ENCODE measurements at places on chromosomes 5 and 9. TPM values are rescaled to one million over a fixed set of nuclear protein-coding genes. Genes with fewer than 3 reads are reported as not detected.

SPATA31D4 gene
- total RNA-seq, result not detected

CFAP77 gene
- total RNA-seq, result not detected

SPINK4 gene
- not detected for total RNA-seq

PCDHB11 gene
- not detected for total RNA-seq

CEP72 gene
- 33.8 TPM for total RNA-seq

C8G gene
- 1.5 TPM for total RNA-seq

PPP2R2B gene
- total RNA-seq, result 5.3 TPM

PTGES gene
- not detected for total RNA-seq

PCDHB9 gene
- total RNA-seq, result not detected

PDE6A gene
- not detected for total RNA-seq

OMD gene
- total RNA-seq, result not detected

SOHLH1 gene
- not detected for total RNA-seq

FAM153A gene
- 41.7 TPM for total RNA-seq

PCDHGC5 gene
- total RNA-seq, result not detected

SLC45A2 gene
- total RNA-seq, result 0.40 TPM

PRR7 gene
- 10.0 TPM for total RNA-seq

INSL6 gene
- not detected for total RNA-seq

All from activated naive CD8-positive, alpha-beta T cell treated with anti-CD3 and anti-CD28 coated beads, Interleukin-2, amount 10 ng/mL, durations not matched to agents 7 days and 5 days (primary cell).